Hematopoietic multipotent progenitor cell (in vitro differentiated cells): ENCODE measurements at places on chromosomes 5 and 9.

DNA sequence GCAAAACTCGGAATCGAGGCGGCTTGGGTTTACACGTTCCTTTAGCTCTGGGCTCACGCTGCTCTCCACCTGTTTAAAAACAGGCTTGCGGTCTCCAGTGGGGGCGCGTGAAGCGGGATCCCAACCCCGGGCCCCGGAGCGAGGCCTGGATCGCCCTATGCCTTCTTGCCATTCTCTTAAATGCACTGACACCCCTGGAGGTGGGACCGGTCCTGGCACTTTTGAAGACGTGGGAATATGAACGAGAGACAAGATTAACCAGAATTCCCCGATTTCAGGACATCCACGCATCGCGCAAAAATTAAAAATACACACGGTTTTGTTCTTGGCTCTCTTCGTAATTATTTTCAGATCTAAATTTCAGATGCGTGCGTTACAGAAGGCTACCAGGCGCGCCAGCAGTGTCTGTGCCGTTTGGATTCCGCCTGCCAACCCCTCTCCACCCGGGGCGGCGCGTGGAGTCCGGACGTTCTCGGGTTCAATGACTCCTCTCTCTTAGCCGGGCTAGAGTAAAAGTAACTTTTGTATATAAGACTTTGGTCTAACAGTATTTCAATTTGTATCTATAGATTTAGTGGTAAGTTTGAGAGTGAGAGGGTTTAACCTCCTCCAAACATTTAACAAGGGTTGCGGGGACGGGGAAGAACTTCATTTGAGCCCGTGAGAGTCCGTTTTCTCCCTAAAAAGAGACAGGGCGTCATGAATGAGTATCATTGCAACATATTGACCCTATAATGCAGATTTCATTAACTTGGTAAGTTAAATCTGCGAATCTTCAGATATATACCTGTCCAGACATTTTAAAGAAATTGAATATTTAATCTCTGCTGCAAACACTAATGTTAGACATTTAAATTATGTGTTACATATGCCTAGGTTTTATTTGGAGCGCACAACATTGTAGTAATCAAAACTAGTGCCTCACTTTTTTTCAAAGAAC is 3.8 kb downstream of the FOXD1 start:
- DNase-seq = no peak

GRCh38 chr9:124800306-124801259 is 23.6 kb downstream of the OLFML2A start:
- peak; percentile 74 for DNase-seq

DNA sequence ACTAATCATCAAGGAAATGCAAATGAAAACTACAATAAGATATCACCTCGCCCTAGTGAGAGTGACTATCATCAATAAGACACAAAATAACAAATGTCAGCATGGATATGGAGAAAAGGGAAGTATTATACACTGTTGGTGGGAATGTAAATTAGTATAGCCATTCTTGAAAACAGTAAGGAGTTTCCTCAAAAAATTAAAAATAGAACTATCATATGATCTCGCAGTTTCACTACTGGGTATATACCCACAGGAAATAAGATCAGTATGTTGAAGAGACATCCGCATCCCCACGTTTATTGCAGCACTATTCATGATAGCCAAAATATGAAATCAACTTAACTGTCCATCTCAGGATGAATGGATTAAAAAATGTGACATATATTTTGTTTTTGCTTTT is 31.6 kb upstream of the STK32A start:
- DNase-seq = no peak

DNA sequence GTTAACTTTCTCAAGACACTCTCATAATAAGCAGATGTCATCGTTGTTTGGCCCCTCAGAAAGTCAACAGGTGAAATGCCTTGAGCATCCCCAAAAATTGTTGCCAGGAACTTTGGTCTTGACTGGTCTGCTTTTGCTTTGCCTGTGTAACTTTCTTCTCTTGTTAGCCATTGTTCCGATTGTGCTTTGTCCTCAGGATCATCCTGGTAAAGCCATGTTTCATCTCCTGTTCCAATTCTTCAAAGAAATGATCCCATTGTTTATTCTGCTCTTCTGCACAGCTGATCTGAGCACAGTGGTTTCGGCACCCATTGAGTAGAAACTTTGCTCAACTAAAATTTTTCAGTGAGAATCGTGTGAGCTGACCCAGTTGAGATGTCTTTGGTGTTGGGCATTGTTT is 8.1 kb upstream of the ZBED3 start:
- DNase-seq = no peak

DNA sequence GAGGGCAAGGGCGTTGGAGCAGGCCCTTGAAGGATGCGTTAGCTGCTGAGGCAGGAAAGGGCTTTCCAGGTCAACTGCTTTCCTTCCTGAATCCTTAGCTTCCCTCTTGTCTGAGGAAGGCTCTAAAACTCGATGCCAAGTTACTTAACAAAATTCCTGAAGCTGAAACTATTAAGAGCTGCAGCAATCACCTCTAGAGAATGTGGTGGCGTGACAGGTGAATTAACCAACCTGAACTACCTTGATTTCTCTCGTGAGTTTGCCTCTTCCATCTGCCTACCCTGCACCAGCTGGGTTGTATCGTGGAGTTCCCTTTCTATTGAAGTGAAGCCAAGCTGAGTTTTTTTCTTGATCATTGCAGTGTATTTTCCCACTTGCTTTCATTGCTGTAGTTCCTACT is 96.1 kb downstream of the PDE8B start:
- DNase-seq = no peak

DNA sequence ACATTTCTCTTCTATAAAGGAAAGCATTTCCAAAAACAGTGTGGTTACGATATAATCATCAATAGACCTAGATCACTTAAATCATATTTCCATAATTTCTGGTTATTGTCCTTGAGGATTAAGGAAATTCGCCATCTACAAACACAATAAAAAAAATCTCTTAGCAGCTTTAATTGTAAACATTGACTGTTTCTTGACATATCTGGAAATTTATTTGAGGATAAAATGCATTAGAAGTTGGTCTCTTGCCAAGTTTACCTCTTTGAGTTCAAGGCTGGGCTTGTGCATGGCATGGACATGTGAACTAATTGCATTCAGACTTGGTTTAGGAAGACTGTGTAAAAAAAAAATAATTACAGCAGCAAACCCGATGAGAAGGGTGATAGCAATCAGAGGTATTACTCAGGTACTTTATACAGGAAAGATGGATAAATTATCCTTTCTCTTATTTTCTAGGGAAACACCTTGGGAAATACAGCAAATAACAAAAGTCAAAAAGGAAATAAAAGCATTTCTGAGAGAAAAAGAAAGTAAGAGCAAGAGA is 237.9 kb downstream of the SLF1 start:
- no peak for DNase-seq

GRCh38 chr5:84715686-84716085 is 331.0 kb upstream of the EDIL3 start:
- DNase-seq = no peak

- no peak for DNase-seq
Measured at GRCh38 chr9:33177639-33178038, 10.5 kb upstream of the B4GALT1 start.
